ENCODE measurements at places on chromosomes 13 and 19. TPM values are rescaled to one million over a fixed set of nuclear protein-coding genes. Genes with fewer than 3 reads are reported as not detected.

GRCh38 chr19:29576761-29577648 lies 29.1 kb upstream of the POP4 start:
- DNase-seq, result no peak

DNA sequence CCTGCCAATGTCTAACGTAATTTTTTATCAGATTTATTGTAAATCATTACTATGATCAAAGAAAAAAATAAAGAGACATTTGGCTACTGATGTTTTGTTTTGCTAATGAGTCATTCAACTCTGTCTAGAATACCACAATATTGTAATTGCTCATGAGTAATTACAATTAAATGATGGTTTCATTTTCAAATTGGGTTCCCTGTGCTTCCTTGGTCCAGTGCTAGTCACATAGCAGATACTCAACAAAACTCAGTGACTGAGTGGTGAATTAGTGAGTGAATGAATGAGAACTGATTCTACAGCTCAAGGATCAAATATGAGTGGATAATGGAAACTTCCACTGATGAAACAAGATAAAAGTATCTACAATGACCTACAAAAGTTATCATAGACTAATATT lies 304.7 kb downstream of the POU4F1 start:
- no peak for DNase-seq

DNA sequence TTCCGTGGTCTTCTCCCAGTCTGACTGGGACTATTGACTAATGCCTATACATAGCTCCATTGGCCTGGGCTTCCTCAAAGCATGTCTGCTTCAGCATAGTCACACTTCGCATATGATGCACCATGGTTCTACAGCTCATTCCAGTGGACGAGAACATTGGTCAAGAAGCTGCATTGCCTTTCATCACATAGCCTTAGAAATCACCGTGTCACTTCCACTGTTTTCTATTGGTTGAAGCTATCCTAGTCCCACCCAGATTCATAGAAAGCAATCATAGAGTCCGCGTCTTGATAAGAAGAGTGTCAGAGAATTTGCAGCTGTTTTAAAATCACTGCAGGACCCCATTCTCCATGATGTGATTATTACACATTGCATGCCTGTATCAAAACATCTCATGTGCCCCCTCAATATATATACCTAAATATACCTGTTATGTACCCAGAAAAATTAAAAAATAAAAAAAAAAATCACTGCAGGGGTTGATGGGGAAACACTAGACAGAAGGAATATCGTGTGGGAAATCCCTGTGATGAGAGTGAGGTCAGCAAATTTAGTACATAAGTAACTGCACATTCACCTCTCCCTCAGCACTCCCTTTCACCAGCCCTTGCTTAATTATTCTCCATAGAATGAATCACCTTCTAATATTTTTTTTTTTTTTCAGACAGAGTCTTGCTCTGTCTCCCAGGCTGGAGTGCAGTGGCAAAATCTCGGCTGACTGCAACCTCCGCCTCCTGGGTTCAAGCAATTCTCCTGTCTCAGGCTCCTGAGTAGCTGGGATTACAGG lies 2.2 kb upstream of the ARHGAP33 start:
- DNase-seq, result no peak

DNA sequence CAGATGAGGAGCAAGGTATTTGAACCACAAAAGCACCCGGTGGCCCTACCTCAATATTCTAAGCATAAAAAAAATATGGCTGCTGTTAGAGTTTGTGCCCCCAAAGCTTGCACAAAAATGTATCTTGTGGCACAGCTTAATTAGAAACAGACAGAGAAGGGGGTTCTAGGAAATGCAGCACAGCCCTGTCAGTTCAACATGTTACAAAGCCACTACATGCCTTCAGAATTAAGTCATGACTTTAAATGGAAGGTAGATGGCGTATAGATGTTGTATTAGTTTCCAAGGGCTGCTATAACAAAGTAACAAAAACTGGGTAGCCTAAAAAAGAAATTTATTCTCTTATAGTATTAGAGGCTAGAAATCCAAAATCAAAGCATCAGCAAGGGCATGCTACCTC lies 703.8 kb downstream of the DIAPH3 start:
- no peak for DNase-seq

DNA sequence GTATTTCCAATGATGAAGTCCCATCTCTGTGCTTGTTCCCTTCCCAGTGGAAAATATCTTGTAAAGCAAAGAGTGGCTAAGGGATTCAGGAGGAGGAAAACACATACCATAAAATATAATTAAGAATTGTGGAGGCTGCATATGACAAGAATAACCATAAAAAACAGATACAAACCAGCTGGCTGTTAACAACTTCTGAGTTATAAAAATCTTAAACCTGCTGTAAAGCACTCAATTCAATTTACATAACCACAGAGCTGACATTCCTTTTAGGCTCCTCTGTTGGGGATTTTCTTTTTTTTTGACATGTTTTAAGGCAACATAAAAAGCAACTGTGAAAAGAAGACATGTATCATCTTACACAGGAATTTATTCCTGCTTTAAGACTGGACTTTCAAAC lies 207.6 kb downstream of the DACH1 start:
- DNase-seq, result no peak

DNA sequence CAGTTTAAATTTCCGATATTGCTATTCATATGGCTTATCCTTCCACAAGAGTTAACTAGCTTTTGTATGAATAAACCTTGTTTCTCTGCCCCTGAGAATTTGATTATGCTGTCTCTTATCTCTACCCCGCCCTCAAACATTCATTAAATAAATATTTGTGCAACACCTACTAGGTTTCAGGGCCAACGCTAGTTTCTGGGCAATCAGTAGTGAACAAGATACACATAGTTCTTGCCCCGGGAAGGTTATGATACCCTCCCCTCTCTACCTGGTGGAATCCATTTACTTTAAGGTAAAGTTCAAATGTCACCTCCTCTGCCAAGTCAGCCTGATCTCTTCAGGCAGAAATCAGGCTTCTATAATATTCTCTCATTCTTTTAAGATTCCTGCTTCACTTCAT lies 16.6 kb upstream of the USP12 start:
- no peak for DNase-seq

- DNase-seq, result no peak
These were observed 2.2 kb upstream of the KCNC3 start for GRCh38 chr19:50331221-50331993.

GRCh38 chr19:46815833-46816627 lies 27.6 kb upstream of the SLC1A5 start:
- no peak for DNase-seq

DNA sequence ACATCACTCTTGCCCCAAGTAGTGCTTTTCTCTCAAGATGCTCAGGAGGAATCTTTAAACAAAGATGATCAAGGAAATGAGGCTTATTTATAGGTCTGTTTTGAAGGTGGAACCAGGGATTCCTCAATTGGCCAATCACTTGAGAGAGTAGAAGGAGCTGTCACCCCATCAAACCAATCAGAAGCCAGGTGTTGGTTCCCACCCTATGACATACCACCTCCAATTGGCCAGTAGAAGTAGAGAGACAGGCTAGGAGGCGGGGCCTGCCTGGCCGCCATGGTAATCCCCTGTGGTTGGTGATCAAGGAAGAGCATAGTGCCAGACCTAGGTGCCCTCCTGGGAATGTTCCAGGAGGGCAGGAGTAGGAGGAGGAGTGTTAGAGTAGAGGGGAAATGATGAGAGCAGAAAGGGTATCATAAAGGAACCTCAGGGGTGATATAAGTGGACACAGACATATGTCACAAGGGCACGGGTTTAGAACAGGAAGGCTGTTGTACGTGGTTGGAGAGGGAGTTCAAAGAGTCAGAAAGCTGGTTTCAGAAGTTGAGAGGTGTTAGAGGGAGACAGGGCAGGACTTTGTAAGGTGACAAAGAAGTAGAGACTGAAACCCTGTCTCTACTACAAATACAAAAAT lies 10.5 kb downstream of the PMIS2 start:
- no peak for DNase-seq

GRCh38 chr13:113169277-113170272 lies 11.1 kb downstream of the PROZ start:
- DNase-seq, result no peak

- DNase-seq, result no peak
These were observed 2.2 kb downstream of the KCNC3 start for GRCh38 chr19:50327013-50327412.

- no peak for DNase-seq
These were observed 34.2 kb downstream of the FAM187B start for GRCh38 chr19:35194012-35194984.

DNA sequence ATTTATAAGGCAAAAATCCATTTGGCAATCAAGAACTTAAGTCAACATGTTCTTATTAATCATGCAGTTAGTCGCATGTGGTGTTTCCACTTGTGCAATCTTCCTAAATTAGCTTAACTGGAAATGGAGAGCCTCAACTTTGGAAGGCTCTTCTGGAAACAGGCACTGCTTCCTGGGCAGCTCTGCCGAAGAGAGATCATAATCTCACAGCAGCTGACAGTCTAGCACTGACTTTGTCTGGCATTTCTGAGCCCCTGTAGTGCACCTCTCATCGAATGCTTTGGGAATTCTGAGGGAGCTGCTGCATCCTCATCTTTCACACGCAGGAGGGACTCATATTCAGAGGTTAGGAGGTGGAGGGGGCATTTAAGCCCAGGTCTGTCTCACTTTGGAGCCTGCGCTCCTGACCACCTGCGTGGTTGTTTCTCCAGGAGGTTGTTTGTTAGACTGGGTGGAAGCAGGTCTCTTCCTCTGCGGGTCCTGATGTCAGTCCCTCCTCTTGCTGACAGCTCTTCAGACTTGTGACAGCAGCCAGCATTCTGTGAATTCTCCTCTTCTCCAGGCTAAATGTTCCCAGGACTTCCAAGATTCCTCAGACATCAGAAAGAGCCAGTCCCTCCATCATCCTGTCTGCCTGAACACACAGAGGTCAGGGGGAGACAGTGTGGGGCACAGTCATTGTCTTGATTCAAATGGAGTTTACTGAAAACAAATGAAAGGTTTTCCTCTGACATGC lies 100.4 kb upstream of the GJB6 start:
- no peak for DNase-seq

DNA sequence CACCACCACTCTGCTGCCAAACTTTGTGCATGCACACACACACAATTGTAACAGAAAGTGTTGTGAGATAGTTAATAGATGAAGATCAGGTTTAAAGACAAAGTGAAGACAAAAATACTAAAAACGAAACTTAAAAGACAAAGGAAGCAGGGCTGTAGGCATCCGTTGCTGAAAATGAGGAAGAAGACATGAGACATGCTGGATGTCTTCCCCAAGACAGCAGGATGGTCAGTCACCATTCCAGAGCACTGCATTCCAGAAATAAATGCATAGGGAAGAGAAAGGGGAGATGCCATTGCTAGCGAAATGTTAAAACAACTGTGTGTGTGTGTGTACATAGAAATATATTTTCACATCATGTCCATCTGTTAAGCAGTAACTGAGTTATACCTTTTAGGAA lies 520.1 kb downstream of the SUCLA2 start:
- DNase-seq, result no peak

GRCh38 chr19:35248310-35249145 lies at the start of gene LSR:
Gene LSR (plus strand): TSS chr19:35249002. CDS start chr19:35249023, 21 bp downstream.
- peak; percentile 98 for DNase-seq

DNA sequence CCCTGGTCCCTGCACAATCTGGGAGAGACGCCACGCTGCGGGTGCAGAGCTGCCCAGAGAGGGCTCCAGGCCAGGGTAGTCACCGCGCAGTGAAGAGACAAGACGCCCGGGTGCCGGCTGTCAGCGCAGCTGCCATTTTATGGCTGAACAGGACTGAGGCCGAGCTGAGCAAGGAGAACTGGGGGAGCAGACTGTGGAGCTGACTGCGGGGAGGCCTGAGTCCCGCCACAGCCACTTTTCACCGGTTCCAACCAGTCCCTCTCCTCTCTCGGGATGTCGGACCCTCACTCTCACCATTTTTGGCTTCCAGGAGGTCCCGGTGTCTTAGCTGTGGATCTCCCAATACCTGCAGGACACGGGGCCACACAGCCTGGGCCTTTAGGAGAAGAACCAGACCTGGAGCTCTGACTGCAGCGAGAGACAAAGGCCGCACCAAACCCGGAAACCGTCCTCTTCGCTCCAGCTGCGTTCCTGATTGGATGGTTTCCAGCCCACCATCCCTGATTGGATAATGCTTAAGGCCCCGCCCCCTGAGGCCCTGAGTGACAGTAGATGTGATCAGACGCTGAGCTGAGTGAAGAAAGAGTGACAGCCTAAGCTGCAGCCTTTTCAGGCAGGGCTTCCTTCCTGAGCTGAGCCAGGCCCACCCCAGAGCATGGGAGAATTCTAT lies at the start of gene ZNF626:
Gene ZNF626 (minus strand): TSS at position 422 of the 670 bp plus-strand sequence. CDS start 125 bp downstream, at position 297.
- no peak for DNase-seq

- DNase-seq, result no peak
These were observed 81.6 kb downstream of the DACH1 start for GRCh38 chr13:71785361-71785760.

- no peak for DNase-seq
These were observed 191.3 kb upstream of the PCDH9 start for GRCh38 chr13:67421475-67421874.

DNA sequence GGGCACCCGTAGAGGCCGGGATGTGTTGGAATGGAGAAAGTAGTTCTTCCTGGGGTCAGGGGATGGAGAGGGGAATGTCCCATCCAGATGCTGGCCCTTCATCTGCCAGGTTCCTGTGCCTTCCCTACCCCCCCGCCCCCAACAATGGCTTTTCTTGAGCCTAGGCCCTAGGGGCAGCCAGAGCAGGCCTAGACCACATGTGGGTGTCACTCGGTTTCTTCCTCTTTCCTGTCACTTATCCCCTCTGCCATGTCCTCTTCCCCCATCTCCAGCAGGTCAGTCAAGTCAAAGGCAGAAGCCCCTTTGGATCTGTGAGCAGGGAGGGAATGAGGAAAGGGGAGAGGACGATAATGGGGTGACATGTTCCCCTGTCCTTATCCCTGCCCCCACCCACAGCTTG lies 36.4 kb downstream of the LYL1 start:
- DNase-seq, result no peak

DNA sequence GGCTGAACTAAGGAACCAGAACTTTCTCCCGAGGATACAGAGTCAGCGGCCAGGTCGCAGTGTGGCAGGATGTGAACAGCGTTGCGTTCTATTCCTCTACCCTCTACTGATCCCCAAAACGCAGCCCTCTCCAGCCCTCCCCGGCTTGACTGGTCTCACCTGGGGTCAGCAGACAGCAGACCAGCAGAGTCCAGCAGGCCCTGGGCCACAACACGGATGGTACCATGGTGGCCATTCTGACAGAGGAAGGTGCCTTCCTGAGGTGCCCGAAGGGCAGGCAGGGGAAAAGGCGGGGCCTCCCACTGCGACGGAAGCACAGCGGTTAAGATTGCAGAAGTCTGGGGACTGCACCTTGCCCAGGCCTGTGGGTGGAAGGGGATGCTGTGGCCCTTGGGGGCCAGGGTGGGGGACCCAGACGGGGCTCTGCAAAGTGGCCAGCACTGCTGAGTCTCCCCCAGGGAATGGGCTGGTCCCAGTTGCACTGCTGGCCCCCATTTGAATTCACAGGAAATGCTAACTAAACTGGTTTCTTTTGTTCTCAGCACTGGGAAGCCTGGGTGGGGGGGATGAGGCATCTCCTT lies at the start of gene ICAM3:
Gene ICAM3 (minus strand): TSS at position 245 of the 581 bp plus-strand sequence. CDS start 10 bp downstream, at position 235.
- no peak for DNase-seq

REEP6 gene
- total RNA-seq, result 16.2 TPM

ATP8A2 gene
- total RNA-seq, result 0.05 TPM

ANKLE1 gene
- 0.66 TPM for total RNA-seq

DNAJB1 gene
- total RNA-seq, result 161 TPM

CACNG7 gene
- not detected for total RNA-seq

PGLYRP2 gene
- not detected for total RNA-seq
